SHP77 treated with DMSO at 0.1 percent for 48 hours (cell line): ENCODE measurements at places on chromosomes 11 and 22.
A peak's percentile ranks its signal among the peaks of the same experiment; 100 is the strongest.

- DNase-seq = peak; percentile 5
These were observed 5.9 kb upstream of the ATF4 start for GRCh38 chr22:39514373-39514973.

DNA sequence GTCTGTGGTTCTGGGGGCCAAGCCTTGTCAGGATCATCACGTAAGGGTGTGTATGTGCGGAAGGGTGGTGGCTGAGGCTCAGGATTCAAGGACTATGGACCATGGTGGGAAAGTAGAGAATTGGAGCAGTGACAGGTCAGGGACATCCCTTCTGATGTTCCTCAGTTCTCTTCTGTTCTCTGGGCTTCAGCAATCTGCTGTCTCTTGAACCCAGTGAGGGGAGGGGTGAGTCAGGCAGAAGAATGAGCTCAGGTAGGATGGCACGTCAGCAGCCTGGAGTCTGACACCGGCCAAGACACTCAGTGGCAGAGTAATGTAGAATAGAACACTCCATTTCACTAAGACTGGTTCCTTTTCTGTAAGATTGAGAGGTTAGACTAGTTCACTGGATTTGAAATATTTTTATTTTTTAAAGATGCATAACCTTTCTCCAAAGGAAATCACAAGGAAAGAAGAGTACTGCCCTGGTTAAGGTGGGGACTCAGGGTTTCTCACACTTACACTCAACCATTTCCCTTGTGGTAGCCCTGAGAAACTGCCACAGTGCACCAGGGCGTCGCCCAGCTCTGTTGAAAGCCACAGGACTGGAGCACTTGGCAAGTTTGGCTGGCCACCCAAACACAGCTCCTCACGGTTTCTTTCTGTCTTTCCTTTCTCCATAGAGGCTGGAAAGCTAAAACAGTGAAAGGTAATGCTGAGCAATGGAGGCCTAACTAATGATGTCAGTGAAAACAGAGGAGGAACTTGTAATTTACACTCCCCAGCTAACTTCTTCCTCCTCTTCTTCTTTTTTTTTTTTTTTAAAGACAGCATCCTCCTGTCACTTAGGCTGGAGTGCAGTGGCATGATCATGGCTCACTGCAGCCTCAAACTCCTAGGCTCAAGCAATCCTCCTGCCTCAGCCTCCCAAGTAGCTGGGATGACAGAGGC, 23.1 kb upstream of the MICAL2 start:
- no peak for DNase-seq

DNA sequence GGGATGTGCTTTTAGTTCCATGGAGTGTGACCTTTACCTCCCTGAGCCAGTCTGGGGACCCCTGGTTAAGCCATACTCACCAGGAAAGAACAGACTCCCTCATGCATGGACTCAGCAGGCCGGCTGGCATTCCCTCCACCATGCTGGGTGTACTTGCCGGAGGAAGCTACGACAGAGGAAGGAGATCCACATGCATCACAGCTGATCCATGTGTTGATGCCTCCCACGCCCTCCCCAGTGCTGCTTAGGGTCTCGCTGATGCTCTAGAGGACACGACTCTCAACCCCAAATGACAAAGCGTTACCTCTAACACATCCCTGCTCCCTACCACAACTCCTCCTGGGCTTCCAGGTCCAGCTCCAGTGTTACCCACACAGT, 39.8 kb downstream of the GAB4 start:
- DNase-seq = no peak

DNA sequence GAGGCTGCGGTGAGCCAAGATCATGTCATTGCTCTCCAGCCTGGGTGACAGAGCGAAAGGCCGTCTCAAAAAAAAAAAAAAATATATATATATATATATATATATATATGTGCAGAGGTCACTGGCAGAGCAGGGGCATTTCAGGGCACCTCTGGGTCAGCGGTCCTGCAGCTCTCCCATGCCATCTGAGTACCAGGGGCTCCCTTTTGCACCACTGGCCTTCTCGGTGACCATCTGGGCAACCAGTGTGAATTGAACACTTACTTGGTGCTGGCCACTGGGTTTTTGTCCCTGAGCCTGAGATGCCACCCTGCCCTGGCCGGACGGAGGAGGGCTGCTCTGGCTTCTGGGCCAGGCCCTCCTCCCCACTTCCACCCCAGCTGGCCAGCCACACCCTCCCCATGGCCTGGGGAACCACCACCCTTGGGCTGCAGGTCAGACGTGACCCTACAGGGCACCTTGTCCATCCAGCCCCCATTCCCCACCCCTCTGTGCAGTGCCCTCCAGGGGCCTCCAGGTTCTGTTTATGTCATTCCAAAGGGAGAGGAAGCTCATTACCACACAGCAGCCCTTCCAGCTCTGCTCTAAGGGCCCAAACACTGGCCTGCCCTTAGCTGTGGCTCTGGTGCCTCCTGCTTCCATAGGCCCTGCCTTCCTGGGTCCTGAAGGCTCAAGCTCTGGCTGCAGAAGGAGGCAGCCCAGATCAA, 10.3 kb downstream of the MAPK8IP1 start:
- peak; percentile 6 for DNase-seq

GRCh38 chr11:78825591-78826020, 250.9 kb upstream of the NARS2 start:
- no peak for DNase-seq

DNA sequence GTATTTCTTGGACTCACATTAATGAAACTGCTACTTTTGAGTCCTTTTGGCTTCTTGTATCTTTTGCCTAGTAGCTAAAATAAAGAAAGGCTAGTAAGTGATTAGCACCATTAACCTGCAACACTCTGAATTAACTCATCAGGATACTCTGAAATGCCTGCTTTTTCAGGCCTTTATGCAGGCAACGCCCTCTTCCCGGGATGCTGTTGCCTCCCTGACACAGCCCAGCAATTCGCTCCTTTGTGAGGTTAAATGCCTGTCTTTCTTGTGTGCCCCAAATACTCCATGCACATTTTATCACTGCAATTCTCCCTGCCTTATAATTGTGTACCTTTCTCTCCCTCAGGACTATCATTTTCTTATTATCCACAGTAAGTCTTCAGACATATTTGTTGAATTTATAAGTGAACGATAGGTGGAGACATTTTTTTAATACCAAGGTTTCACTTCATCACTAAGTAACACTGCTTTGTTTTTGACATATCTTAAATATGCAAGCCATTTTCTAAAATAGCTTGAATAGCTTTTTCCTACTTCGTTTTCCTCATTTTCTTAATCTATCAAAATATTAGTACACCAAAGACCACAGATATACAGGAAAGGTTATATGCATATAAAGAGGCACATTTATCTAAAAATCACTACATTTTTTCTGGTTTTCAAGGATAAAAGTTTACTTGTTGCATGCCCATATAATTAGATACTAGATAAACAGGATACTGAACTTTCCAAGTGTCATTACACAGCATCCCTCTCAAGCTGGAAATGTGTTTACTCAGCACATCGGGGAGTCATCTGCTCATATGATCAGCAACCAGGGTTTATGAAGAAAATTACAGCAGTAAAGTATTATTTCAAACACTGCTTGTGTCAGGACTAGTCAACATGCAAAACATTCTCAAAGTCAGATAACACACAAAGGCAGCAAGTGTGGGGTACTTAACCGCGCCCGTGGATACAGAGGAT, 48.5 kb upstream of the DDI1 start:
- no peak for DNase-seq

DNA sequence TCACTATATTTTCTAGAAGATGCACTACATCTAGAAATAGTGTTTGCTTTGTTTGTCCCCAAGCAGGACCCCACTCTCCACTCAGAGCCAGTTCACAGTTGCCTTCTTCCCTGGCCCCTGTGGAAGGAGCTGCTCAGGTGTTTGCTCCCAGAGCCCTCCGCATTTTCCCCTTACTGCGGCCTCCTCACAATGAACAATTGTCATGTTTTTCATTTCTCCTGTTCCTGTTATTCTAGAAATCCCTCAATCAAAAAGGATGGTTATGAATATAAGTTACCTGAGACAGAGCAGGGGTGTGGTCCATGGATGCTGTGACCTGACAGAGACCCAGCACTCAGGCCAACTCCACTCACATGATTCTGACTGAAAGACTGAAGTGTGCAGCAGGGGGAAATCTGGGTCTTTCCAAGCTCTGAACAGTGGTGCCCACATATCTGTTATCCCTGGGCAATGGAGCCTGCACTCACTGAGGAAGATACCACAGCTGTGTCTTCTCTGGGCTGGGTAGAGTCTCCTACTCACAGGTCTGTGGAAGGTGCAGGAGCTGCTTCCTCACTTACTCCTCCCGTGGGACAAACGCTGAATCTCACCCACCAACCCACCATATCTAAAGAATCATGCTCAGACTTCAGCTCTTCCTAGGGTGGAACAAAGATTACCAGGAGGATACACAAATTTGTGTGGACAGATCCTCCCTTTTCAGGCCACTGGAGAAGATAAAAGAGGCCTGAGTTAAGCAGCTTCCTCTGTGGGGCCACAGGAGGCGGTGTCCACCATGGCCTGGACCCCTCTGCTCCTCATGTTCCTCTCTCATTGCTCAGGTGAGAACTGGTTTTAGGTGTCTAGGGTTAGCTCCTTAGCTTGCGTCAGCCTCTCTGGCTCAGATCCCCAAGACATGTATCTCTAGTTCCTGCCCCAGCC, 87.1 kb upstream of the TOP3B start:
- DNase-seq = no peak

GRCh38 chr22:40449676-40450035, 79.3 kb downstream of the SGSM3 start:
- no peak for DNase-seq

GRCh38 chr11:95908826-95909225, 15.1 kb downstream of the MTMR2 start:
- no peak for DNase-seq

DNA sequence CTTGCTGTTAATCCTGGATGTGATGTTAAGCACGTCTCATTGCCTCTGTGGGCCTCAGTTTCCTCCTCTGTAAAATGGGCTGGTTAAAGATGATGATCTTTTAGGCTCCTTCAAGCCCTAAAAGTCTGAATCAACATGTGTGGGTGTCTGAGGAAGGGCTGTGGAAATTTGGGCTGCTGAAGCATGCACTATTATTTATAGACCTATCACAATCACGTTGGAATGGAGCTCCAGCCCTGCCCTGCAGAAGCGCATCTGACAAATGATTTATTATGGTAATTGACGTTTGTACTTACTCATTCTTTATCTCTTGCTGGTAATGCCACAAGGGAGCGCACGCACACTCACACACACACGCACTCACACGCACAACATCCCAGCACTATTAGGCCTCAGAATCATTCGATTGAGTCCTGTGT, 20.4 kb downstream of the P2RX3 start:
- no peak for DNase-seq

GRCh38 chr11:2089536-2090165, 49.5 kb downstream of the IGF2 start:
- DNase-seq = no peak

GRCh38 chr22:33653532-33654063, 266.7 kb downstream of the LARGE1 start:
- DNase-seq = no peak

- DNase-seq = no peak
These were observed 115.4 kb downstream of the KIAA1671 start for GRCh38 chr22:25067851-25068421.

GRCh38 chr11:41320238-41320637, 139.2 kb downstream of the LRRC4C start:
- DNase-seq = no peak

GRCh38 chr22:48660790-48661740, 1166.6 kb downstream of the BRD1 start:
- DNase-seq = no peak

DNA sequence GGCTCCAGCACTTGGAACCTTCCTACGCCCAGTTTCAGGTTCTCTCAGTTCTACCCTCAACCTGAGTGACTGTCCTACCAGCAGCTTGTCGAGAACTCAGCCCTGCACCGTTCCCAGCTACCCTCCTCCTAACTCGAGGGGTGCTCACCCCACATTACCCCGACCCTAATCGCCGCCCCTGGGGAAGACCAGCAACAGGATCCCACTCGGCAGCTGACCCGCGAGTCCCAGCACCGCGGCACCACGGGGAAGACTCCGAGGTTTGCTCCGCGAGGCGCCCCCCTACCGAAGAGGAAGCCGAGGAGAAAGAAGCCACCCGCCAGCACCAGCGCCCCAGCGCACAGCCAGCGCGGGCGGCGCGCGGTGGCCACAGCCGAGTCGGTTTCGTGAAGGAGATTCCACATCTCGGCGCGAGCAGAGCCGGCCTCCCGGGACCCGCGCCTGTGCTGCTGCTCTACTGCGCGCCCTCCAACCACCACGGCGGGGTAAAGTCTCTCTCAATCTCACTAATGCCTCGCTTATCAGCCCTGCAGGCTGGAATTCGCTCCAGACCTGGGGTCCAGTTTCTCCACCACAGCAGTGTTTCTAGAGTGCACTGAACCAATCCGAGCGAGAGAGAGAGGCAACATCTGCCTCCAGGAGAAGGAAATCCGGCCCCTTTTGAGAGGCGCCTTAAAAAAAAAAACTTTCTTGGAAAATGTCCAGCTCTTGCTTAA, at the start of gene FOLH1:
FOLH1 (minus strand) TSS at position 597 of the 716 bp plus-strand sequence; CDS start at position 404, 193 bp downstream.
- no peak for DNase-seq

DNA sequence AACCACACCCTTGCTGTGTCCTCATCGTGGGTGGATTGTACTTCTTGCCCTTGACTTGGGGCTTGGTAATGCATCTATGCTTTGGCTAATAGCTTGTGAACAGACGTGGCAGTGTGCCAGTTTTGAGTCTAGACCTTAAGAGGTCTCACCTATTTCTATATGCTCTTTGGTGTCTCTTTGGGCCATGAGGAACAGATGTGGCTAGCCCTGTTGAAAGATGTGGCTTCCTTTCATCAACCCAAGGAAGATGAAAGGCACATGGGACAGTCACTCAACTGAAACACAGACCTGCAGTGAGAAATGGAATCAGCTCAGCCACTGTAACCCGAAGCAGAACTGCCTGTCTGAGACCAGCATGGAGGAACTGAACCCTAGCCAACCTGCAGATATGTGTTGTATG, 7.9 kb upstream of the NELL1 start:
- no peak for DNase-seq

DNA sequence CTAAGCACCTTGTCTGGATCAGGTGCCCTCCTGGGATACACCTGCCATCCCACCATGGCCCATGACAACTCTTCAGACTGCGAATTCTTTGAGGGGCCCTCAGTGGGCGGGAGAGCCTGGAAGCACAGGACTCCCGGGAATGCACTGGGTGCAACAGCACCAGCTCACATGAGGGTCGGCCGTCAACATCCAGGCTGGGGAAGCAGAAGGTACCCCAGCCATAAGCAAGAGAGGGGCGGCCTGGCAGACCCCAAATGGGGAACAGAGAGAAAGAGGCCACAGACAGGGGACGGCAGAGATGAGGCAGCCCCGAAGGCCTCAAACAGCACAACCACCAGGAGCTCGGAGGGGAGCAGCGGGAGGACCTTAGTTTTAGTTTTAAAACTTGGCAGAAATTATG, 94.4 kb downstream of the PHF21B start:
- DNase-seq = no peak

GRCh38 chr22:49551897-49552614, 275.6 kb downstream of the BRD1 start:
- DNase-seq = no peak

DNA sequence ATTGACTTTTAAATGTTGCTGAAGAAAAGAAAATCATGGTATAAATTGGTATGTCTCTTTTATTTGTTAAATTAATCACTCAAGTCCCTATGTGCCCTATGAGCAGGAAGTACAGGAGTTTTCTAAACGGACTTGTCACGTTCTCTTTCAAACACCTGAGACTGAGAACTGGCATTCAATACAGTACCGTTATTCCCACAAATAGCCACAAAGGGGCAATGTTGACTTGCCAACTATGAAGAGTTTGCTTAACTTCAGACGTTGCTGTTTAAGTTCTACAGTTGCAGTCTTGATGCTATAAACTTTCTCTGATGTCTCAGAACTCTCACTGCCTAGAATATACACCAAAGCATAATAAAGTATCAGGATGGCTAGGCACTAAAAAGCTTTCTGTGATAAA, 7.6 kb downstream of the OR56A1 start:
- no peak for DNase-seq

- no peak for DNase-seq
These were observed 77.4 kb downstream of the SWAP70 start for GRCh38 chr11:9741260-9741659.
